ENCODE measurements at places on chromosomes 6 and 20.

- no peak for DNase-seq
These were observed 264.5 kb downstream of the KIF16B start for GRCh38 chr20:16308754-16309153.

DNA sequence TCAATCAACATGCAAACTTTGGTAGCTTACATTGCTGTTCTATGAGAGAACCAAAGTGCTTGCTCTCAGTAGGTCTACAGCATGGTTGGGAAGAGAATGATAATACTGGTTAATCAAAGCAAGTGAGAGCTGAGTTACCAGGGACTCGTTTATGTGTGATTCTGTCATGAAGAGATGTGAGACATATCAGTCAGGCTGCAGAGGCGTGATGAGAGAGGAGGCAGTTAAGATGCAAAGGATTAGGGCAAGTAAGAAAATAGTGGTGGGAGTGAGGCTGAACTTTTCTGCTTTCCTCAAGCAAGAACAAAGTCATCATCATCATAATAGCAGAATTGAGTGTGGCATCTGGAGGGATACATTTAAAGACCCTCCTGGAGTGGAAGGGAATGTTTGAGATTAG lies 86.5 kb downstream of the RPS12 start:
- no peak for DNase-seq

GRCh38 chr6:104595311-104595820 lies 264.4 kb downstream of the HACE1 start:
- DNase-seq = no peak

DNA sequence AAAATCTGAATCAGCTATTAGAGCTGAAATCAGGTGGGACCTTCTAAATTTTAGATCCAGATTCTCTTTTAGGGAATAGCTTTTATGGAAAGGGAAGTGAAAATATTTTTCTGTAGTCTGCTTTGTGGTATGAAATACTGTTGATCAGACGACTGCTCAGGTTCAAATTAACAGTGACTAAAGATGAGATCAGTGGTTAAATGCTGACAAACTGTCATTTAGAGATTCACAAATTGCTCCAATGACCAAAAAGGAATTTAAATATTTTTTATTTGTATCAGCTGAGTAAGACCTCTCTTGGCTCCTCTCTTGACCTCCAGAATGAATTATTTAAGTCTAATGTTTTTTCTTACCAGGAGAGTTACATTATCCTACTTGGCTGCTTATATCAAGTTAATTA lies 77.3 kb downstream of the KCNQ5 start:
- no peak for DNase-seq

- DNase-seq = no peak
These were observed 147.5 kb downstream of the MYO6 start for GRCh38 chr6:75896526-75896925.

- DNase-seq = no peak
These were observed 24.6 kb downstream of the FOXA2 start for GRCh38 chr20:22559711-22560318.

DNA sequence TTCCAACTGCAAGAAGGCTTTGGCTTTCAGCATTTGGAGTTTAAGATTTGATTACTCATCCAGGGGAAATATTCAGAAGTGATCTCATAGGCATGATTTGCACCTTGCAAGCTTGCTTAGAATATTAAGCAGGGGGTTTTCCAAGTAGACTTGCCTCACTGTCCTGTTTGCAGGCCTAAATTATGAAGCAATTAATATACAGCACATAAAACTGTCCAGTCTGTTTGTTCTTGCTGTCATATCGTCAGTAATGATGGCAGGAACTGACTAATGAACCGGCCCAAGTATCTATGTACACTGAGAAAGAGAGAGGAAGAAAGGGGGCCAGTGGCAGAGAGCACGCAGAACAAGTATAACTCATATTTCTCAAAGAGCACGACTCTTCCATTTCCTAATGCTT lies 212.5 kb upstream of the SUPT3H start:
- no peak for DNase-seq

DNA sequence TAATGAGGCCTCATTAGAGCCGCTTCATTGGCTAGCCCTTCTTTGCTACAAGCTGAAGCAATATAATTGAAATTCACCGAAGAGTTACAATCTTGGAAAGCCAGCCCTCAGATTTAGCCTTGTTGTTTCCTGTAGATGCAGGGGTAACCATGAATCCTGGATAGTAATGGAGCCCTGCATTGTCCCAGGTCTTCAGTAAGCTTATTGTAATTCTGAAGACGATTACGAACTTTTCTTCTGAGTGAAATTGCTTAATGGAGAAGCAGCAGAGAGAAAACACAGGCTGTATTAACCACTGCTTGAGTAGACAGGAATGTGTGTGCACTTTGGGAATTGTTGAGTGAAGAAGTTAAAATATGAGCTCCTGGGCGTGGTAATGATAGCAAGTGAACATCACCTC lies 26.3 kb upstream of the NAA20 start:
- DNase-seq = no peak

GRCh38 chr20:62717933-62718332 lies 9.3 kb downstream of the NTSR1 start:
- DNase-seq = no peak

DNA sequence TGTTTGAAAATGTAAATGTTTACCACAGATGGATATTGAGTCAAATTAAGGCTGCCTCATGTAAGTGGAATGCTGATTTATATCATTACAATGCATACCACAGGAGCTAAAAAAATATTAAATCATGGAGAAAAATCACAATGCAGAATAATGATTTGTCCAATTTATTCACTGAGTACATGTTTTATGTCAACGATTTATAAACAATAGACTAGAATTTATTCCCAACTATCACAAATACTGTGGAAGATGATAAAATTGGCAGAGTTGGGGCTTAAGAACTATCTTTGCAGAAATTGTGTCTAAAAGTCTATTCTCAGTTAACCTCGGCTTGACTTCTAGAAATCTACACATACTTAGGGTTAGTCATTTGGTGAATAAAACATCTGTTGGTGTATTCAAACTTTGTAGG lies 472.1 kb upstream of the MARCKS start:
- DNase-seq = no peak

DNA sequence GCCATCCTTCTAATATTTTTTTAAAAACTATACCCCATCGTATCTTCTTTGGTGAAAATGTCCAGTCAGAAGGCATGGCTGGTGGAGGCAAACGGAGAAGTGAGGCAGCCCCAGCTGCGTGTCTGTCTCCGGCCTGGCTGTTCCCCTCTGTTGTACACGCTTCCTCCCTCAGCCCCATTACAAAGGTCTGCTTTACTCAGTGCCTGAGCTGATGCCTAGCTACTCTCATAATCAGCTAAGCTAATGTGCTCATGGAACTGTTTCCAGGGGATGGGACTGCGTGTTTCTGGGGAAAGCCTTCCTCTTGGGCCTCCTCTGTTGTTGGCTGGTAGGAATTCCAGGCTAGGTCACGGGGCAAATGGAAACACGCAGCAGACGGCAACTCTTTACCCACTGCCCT lies 67.3 kb downstream of the PPP1R3G start:
- DNase-seq = no peak

DNA sequence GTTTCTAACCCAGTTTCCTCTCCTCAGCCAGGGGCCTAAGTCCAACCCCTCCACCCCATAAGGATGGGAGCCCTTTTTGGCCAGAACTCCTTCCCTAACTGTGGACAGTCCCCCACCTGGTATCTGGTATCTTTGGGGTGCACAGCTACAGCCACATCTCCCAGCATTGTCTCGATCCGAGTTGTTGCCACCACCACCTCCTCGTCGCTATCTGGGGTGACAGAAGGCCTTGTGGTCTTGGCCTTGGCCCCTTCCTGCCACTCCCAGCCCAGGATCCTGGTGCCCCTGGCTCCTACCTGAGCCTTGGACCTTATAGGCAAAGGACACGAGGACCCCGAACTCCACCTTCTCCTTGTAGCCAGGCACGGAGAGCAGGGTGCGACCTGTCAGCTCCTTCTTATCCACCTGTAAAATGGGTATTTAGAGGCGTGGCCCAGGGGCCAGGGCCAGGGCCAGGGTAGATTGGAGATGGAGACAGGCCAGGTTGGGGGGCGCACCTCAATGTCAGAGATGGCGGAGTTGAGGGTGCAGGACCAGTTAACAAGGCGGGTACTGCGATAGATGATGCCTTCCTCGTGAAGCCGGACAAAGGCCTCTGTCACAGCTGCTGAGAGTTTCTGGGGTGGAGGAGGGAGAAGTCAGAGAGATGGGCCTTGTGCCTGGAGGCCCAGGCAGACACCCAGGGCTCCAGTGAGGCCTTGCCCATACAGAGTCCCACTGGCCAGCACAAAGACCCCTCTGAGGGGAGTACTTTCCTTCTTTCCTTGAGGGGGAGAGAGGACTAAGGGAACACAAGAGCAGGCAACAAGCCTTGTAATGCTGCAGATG lies 7.2 kb upstream of the VWA7 start:
- DNase-seq = no peak

GRCh38 chr6:8000636-8001035 lies 63.6 kb downstream of the BLOC1S5 start:
- DNase-seq = no peak

- no peak for DNase-seq
These were observed 156.4 kb downstream of the CD83 start for GRCh38 chr6:14274016-14274415.

DNA sequence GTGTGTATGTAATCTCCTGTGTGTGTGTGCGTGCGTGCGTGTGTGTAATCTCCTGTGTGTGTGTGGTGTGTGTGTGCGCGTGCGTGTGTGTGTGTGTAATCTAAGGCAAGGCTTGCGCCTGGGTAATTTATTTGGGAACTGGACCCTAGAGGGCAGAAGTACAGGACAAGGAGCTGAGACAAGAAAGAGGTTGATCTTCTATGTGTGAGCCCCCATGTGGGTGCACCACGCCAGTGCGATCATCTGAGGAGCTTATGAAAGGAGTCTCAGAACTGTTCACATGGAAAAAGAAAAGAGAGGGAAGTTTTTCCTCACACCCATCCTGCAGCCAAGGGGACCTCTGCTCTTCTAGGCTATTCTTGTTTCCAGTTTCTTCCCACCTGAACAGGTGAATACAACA lies 220.1 kb upstream of the GGTLC1 start:
- no peak for DNase-seq

DNA sequence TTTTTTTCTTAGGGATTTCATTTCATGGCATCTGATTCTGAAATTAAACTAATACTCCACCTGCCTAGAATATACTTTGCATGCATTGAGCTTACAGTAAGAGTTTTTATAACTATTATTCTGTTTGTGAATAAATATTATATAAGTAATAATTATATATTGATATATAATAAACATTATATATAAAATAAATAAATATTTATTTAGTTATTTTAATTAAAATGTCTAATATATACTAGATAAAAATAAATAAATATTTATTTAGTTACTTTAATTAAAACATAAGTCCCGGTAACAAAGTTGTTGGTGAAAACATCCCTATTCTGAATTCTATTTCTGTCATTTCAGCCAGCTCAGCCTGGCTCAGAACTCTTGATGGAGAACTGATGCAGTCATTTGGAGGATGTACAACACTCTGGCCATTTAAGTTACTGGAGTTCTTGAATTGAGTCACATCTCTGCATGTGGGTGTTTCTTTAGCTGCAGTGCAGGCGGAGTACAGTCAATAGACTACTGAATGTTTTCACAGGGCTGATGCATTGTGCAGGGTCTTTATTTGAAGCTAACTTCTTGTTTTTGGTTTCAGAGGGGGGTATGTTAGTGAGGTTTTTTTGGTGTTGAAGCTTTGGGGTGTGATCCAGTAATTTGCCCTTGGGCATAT lies 508.9 kb upstream of the ADGRB3 start:
- DNase-seq = no peak

- no peak for DNase-seq
These were observed 41.6 kb upstream of the NOX3 start for GRCh38 chr6:155497273-155497672.

DNA sequence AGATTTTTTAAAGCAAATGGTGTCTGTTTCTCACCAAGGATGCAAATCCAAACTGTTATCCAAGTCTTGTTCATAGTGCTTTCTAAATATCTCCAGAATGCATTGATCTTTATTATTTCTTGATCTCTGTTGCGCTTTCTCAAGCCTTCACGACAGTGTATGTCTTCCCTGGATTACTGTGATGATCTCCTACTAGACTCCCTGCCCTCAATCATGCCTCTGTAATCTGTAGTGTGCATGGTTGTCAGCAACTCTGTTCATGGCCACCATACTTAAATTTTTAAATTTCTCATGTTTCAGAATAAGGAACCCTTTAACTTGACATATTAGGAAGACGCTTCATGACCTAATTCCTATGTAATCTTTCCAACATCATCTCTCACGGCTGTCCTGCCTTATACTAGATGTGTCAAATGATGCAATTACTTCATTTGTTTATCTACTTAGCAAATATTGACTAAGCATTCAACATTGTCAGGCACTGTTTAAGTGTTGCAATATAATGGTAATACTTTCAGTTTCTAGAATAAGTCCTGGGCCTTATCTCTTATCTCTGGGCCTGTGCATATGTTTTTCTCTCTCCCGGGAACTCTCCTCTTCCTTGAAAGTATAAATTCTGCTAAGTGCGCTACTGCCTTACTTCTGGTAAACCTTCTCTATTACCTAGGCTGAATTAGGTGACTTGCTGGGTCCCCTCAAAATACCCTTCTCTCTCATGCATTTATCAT lies 25.6 kb upstream of the AHI1 start:
- no peak for DNase-seq

DNA sequence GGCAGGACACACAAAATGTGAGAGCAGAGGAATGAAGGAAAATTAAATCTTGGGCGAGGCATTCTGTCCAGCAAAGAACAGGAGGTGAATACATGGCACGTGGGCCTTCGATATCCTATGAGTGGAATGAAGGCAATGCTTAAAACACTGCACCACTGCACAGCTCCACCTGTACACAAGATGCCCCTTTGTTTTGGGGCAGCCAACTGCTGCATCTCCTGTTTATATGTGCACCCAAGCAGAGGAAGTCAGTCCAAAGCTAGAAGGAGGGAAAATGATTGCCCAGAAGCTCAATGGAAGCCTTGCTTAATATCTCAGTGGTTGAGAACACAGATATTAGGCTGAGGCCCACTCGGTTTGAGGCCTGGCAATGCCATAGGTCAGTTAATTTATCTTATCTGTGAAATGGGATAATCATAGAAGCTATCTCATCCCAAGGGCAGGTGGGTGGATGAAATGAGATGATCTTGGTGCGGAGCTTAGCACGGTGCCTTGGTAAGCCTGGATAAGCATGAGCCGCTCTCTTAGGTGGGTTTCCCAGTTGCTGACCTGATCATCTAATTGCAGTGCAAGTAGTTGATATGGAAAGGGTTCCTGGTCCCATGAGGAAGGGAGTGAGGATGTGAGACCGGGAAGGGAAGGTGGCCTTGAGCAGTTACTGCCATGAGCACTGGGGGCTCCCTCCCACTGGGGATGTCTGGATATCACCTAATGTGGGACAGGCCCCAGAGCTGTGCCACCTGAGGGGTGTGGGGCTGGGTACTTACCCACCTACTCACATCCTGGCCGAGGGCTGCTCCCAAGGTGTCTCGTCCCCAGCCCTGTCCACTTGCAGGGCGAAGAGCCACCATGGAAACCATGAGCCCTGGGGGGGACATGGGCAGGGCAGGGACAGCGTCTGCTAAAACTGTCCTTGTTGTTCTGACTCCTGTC lies 9.9 kb downstream of the BANF2 start:
- no peak for DNase-seq

GRCh38 chr20:7741866-7742265 lies 198.4 kb downstream of the HAO1 start:
- DNase-seq = no peak

- DNase-seq = peak; percentile 73
These were observed 7.1 kb downstream of the HSPA1B start for GRCh38 chr6:31834367-31835250.

GRCh38 chr6:154622618-154623336 lies 110.4 kb upstream of the SCAF8 start:
- no peak for DNase-seq

GRCh38 chr6:121664158-121664557 lies 228.7 kb downstream of the GJA1 start:
- DNase-seq = no peak

- no peak for DNase-seq
These were observed 59.3 kb downstream of the TBC1D7 start for GRCh38 chr6:13268913-13269518.
